ENCODE measurements at places on chromosomes 11 and 22. TPM values are rescaled to one million over a fixed set of nuclear protein-coding genes. Genes with fewer than 3 reads are reported as not detected.

POU2AF2 gene
- total RNA-seq = not detected

C11orf21 gene
- total RNA-seq = 0.35 TPM

OR51B2 gene
- total RNA-seq = not detected

TRIM49 gene
- not detected for total RNA-seq

DSCAML1 gene
- 1.4 TPM for total RNA-seq

UBXN1 gene
- 30.5 TPM for total RNA-seq

CCND1 gene
- total RNA-seq = 82.6 TPM

MFRP gene
- total RNA-seq = not detected

C11orf91 gene
- not detected for total RNA-seq

MLC1 gene
- not detected for total RNA-seq

SLC6A5 gene
- total RNA-seq = not detected

ADM2 gene
- 1.3 TPM for total RNA-seq

PPP6R3 gene
- total RNA-seq = 35.1 TPM

HTR3A gene
- not detected for total RNA-seq

CCDC116 gene
- total RNA-seq = 0.45 TPM

- DNase-seq = no peak
Measured at GRCh38 chr11:94658888-94659287, 91.7 kb downstream of the PIWIL4 start.

GRCh38 chr11:67268081-67268961, 2.0 kb downstream of the GRK2 start:
- DNase-seq = no peak

DNA sequence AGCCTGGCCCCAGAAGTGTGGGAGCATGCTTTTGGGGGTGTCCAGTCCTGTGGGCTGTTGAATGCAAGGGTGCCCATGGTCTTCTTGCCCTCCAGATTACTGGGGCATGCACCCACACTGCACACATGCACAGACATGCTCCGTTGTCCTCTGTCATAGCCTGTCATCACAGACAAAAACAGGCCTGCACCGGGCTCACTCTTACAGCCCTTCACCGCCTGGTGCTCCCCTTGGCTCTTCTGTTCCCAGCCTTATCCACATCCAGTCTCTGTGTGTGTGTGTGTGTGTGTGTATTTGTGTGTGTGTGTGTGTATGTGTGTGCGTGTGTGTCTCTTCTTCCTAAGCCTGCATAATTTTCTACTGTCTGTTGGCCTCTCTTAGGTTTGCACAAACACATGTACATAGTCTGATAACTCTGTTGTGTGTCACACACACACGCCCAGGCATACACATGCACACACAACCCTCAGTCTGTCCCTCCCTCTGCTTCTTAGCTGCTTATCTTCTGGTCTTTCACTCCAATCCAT, 23.4 kb upstream of the NECTIN1 start:
- DNase-seq = no peak

DNA sequence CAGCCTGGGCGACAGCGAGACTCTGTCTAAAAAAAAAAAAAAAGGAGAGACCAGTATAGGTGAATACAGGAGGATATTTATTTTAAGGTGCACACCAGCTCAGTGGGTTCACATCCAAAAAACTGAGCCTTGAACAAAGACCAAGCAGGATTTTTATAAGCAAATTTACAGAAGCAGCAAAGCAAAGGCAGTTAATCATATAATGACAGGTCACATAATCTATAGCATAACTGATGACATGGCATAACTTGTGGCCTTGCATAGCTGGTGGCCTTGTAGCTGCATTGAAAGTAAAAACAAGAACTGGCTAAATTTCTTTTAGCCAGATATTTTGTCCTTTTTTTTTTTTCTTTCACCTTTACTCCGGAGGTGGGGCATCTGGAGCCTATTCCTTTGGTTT, 2.7 kb upstream of the PLAAT3 start:
- DNase-seq = no peak

GRCh38 chr11:34262531-34263081, 95.2 kb downstream of the ABTB2 start:
- peak; percentile 65 for DNase-seq

- no peak for DNase-seq
Measured at GRCh38 chr11:11668274-11668673, 46.5 kb upstream of the GALNT18 start.

DNA sequence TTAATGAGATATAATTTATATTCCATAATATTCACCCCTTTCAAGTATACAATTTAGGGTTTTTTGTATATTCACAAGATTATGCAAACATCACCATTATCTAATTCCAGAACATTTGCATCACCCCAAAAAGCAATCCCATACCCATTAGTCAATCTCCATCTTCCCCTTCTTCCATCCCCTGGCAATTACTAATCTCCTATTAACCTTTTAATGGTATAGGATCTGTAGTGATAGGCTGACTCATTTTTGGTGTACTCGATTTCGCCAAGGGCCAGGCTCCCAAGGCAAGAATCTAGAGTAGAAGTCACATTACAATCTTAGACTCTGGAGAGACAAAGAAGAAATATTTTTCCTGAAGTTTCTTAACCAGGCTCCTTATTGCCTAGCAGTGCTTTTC, 113.4 kb downstream of the GAB2 start:
- DNase-seq = no peak

GRCh38 chr11:17673951-17674350, 45.4 kb upstream of the MYOD1 start:
- no peak for DNase-seq

GRCh38 chr11:29361369-29361768, 655.5 kb downstream of the KCNA4 start:
- no peak for DNase-seq

DNA sequence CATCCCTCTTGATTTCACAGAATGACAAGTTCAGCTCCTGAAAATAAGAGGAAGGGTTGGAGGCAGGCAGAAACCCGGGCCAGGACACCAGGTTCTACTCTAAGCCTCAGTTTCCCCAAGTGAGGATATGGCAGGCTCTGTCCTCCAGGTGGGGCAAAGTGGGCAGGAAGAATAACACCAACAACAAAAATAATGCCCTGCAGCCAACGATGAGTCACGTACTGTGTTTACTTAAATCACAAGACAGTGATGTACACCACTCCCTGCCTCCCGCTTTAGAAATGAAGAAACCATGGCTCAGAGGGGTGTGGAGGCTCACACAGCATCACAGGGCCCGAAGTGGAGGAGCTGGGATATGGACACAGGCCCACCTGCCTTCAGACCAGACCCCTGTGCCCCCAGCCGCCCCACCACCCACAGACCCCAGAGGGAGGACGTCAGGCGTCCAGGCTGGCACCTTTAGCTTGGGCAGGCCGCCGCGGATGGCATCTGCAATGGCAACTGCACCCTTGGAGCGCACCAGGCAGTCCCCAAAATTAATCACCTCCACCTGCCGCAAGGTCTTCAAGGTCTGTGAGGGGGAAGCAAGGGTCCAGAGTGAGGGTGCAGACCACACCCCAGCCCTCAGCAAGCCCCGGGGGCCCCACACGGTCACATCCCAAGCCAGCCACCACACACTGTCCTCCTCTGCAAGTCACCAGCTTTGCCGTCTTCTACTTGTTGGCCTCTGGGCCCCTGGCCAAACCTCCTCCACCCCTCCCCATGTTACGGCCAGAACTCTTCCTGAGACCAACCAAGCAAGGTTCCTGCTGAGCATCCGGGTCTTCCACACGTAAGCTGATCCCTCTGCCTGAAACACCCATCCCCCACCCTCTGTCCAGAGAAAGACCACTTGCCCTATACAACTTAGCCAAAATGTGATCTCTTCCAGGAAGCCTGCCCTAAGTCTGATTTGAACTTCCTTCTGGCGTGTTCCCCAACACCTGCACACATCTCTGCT, 15.8 kb upstream of the CHADL start:
- DNase-seq = no peak

DNA sequence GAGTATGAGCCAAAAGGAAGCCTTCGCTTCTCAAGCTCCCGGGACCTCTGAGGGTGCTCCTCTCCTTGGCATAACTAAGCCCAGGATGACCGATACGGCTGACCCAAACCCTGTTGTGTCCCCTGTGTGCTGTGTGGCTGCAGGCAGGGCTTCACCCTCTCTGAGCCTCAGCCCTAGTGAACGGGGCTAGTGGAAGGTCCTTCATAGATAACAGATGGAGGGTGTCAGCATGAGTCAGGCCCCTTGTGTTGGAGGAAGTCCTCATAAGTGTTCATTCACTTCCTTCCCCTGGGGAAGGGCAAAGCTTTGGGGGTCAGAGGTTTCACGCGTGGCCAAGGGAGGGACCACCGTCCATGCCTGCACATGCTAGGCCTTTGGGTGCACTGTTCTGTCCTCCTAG, 21.5 kb downstream of the SHISAL1 start:
- DNase-seq = no peak

DNA sequence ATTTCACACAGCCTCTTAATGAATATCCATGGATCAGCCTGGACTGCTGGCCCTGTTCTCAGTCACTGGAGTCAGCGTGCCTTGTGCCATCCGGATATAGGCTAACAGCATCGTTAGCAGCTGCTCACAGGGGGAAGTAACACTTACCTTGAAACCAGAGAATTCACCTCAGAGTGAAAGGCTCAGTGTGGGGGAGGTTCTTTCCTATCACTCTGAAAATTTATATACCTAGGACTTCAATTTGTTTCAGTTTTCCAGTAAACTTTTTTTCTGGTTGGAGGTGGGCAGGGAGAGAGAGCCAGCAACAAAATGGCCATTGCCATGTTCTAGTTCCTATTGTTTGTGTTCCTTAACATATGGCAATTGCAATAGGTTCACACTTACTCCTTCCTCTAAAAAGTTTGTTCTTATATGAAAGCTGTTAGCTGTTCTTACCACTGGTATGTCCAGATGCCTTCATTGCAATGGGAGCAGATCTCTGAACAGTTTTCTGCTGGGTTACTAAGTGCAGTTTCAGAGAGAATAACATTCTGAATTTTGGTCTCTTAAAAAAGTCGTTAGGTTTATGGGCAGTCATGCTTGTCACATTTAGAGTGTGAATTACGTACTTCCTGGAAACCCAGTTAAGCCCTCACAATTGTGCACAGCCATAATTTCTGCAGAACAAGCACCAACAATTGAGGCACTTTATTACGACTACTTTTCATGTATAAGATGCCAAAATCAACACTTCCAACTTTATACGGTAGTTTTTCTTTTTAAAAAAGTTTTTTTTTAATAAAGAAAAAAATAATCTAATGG, 247.6 kb downstream of the CADM1 start:
- no peak for DNase-seq

- DNase-seq = no peak
Measured at GRCh38 chr22:35152316-35152715, 86.4 kb downstream of the ISX start.

DNA sequence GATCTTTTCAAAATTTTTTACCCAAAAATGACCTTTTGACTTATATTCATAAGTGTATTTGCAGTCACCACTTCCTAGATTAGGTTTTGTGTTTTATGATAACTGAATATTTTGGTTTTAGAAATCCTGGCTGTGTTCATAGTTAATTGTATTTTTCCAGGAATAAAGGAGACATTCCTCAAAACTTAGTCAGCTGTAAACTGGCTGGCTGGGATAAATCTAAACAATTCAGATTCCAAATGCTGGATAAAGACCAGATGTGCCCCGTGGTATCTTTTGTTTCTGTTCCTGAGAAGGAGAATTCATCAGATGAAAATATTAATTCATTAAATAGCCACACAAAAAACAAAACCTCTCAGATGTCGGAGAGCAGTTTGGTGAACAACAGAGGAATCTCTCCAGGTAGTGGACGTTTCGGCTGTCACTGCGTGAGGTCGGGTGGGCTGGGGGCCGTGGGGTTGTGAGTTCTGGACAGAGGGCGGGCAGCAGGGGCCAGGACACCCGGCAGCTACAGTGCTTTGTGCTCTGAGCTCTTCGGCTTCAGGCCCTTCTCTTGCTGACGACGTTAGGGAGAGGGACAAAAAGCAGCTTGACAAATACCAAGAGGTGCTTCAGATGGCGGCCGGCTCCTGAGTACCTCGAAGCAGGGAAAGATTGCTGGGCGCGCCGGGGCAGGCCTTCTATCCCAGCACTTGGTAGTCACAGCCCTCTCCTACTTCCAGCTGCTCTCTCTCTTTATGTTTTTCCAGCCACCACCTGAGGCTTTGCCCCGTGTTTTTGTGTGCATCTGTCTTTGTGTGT, 24.6 kb downstream of the MOV10L1 start:
- DNase-seq = no peak

GRCh38 chr22:32699001-32699582, 102.4 kb upstream of the TIMP3 start:
- no peak for DNase-seq

- no peak for DNase-seq
Measured at GRCh38 chr11:46480909-46481308, 89.3 kb upstream of the CHRM4 start.

DNA sequence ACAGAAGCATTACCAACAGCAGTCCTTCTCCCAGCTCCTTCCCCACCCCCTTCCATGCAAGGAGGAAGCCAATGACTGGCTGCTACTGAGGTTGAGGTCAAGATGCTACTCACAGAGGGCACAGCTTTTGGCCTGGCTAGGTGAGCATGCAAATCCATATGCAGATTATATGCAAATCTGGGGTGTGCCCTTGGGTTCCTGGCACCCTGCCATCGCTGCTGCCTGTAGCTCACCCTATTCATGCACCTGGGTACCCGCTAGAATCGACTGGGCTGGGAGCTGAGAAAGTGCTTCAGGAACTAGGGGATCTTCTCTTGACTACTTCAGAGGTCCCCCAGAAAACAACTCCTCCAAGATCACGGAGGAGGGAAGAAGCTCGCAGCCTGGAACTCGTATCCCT, 4.0 kb downstream of the DSCAML1 start:
- no peak for DNase-seq

DNA sequence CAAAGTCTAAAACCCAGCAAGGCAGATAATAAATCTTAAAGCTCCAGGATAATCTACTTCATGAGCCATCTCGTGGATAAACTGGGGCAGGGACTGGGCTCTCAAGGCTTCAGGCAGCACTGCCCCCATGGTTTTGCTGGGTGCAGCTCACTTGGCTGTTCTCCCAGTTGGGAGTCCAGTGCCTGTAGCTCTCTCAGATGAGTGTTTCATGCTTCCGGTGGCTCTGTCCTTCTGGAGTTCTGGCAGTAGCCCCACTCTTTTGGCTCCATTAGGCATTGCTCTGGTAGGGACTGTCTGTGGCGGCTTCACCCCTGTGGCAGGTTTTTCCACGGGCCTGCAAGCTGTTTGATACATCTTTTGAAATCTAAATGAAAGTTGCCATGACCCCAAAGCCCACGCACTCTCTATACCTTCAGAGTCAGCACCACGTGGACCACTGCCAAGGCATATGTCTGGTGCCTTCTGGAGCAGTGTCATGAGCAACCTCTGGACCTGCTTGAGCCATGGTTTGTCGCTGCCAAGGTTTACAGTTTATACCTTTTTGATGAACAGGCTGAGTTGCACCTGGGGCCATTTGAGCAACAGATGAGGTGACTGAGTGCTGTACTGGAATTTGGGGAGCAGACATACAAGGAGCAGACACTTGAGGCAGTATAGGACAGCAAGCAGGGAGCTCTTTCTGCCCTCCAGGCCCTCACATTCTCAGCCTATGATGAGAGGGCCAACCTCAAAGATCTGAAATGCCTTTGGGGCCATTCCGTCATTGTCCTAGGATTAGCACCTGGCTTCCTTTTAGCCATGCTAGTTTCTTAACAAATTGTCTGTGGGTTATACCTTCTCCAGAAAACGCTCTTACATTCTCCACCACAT, 48.6 kb downstream of the MTNR1B start:
- DNase-seq = peak; percentile 55

GRCh38 chr22:41341990-41342389, 39.8 kb upstream of the TEF start:
- no peak for DNase-seq
